Stomach (tissue), 19 donors: ENCODE measurements at places on chromosomes 6 and 20. TPM values are rescaled to one million over a fixed set of nuclear protein-coding genes. Genes with fewer than 3 reads are reported as not detected.

- no peaks in the 10 kb centered on the region for H3K27me3 ChIP-seq
- no peaks in the 10 kb centered on the region for H3K36me3 ChIP-seq
- peak; percentile 81 for DNase-seq
Measured at GRCh38 chr6:10555625-10556309, 34.6 kb downstream of the GCNT2 start.

The SEL1L2 gene
- not detected for total RNA-seq

DNA sequence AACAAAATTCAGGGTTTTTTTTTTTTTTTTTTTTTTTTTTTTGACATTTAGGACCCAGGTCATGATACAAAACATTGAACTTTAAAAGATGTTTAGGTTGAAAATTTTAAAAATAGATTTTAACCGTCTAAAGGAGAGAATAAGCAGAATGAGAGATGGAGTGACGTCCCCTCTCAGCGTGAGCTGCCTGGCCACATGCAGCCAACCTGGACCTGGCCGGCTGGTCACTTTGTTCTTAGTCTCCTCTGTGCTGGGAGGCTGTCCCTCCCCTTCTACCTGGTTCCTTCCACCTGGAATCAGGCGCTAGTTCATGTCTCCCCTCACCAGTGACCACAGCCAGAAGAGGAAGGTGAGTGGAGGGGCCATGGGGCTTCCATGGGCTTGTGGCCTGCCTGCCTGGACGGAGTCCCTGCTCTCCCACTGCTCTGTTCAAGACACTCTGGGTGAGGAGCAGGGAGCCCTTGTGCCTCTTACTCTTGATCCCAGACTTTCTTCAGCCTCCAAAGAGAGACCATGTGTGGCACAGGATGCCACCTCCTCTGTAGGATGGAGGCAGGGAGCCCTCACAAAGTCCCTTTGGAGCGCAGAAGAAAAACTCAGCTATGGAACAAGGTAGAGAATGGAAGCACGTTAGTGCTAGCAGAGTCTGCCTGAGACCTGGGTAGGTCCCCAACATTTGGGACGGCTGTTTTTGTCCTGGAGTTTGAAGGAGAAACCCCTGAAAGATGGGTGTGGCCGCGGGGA lies 31.7 kb downstream of the IRF4 start:
- no peaks in the 10 kb centered on the region for H3K4me1 ChIP-seq
- no peak for DNase-seq
- no peak overlapping the region for H3K27ac ChIP-seq

The HRH3 gene
- not detected for total RNA-seq

DNA sequence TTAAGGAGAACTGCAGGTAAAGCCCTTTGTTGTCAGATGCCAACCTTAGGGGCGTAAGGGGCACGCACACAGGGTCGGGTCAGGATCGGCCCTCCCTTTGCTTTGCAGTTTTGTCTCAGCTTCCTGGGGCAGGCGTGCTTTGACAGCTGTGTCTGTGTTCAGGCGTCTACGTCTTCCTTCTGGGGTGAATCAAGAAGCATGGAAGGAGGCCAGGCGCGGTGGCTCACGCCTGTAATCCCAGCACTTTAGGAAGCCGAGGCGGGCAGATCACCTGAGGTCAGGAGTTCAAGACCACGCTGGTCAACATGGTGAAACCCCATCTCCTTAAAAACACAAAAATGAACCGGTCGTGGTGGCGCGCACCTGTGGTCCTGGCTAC lies 1.3 kb downstream of the ZGPAT start:
- H3K4me3 ChIP-seq, result peak overlapping the region; percentile 95
- peak overlapping the region; percentile 96 for H3K27ac ChIP-seq
- no peaks in the 10 kb centered on the region for H3K27me3 ChIP-seq
- H3K4me1 ChIP-seq, result peaks cover 35% of the 10 kb centered on the region
- peaks cover 77% of the 10 kb centered on the region for H3K36me3 ChIP-seq

GRCh38 chr6:57216235-57217101 lies 5.6 kb downstream of the RAB23 start:
- no peak overlapping the region for H3K4me3 ChIP-seq
- H3K27ac ChIP-seq, result no peak overlapping the region
- no peaks in the 10 kb centered on the region for H3K36me3 ChIP-seq
- no peaks in the 10 kb centered on the region for H3K4me1 ChIP-seq
- H3K27me3 ChIP-seq, result no peaks in the 10 kb centered on the region
- peak; percentile 35 for DNase-seq

- H3K4me1 ChIP-seq, result no peaks in the 10 kb centered on the region
- H3K36me3 ChIP-seq, result no peaks in the 10 kb centered on the region
- H3K27ac ChIP-seq, result no peak overlapping the region
- no peak overlapping the region for H3K4me3 ChIP-seq
- DNase-seq, result no peak
Measured at GRCh38 chr20:8568075-8568474, 436.0 kb downstream of the PLCB1 start.

The FNDC11 gene
- total RNA-seq, result 0.55 TPM

DNA sequence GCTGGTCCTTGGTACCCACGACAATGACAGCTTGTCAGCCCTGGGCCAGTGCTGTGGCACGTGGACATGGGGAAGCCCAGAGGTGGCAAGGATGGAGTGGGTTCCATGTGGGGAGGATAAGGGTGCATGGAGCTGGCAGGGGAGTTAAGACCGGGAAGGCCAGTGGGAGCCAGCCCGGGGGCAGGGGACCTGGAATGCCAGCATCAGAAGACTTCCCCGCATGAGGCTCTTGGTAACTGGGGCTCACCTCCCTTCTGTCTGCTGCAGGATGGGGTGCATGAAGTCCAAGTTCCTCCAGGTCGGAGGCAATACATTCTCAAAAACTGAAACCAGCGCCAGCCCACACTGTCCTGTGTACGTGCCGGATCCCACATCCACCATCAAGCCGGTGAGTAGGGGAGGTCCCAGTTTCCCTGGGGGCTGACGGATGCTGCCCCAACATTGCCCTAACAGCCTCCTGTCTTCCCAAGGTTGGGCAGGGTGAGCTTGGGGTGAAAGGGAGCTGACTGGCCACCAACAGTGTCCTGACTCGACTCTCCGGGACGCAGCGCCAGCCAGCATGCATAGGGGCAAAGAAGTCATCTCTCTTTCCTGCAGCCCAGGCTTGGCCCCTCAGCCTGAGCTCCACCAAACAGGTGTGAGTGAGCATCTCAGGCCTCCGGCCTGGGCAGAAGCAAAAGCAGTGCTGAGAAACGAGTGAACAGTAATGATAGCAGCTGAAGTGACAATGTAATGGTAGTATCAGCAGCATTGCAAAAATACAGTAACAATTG lies 19.5 kb downstream of the HCK start:
- H3K4me3 ChIP-seq, result no peak overlapping the region
- no peak overlapping the region for H3K27ac ChIP-seq
- no peaks in the 10 kb centered on the region for H3K36me3 ChIP-seq
- no peak for DNase-seq
- H3K27me3 ChIP-seq, result no peaks in the 10 kb centered on the region

DNA sequence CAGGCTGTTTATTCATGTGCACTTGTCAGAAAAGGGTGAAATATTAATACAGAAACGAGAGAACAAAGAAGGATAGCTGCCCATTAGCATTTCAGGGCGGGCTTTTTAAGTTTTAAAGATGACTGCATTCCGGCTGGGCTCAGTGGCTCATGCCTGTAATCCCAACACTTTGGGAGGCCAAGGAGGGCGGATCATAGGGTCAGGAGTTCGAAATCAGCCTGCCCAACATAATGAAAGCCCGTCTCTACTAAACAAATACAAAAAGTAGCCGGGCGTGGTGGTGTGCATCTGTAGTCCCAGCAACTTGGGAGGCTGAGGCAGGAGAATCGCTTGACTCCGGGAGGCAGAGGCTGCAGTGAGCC lies 130.5 kb downstream of the HFE start:
- peak overlapping the region; percentile 48 for H3K4me3 ChIP-seq
- peaks cover 27% of the 10 kb centered on the region for H3K27me3 ChIP-seq
- DNase-seq, result peak; percentile 76

DNA sequence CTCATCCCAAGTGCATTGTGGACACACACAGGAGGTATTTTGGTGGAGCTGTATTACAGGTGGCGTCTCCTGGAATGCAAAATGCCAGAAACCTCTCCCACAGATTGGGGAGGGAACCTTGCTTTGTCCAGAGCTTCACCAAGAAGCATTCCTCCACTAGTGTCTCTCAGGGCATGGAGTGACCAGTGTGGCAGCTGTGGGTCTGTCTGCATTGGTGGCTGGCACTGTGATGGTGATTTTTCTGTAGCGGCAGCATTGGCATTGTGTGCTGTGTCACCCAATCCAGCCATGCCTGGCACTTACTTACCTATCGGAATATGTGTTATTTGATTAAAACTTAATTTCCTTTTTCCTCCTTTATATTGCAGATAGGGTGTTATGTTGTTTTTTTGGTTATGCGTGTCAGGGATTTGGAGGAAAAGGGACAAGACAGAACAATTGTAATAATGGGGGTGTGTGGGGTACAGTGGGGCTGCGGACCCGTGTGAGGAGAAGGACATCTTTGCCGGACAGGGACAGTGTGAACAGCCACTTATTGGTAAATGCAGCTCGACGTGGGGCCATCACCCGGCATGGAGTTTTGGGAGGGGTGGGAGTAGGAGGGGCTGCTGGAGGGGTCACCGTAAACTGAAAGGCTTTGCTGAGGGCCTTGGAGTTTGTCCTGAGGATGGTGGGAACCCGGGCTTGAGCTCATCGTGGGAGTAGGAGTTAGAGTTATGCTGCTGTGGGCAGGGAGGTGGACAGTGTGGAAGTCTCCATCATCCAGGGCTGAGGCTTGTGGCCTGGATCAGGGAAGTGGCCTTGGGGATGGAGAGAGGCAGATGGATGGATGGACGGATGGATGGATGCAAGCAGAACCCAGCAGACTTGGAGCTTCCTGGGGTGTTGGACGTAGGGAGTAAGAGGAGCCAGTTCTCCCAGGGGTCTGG lies 105.0 kb downstream of the SYCP2 start:
- H3K27me3 ChIP-seq, result no peaks in the 10 kb centered on the region
- H3K27ac ChIP-seq, result no peak overlapping the region
- H3K36me3 ChIP-seq, result no peaks in the 10 kb centered on the region
- H3K4me1 ChIP-seq, result no peaks in the 10 kb centered on the region
- no peak for DNase-seq
- H3K4me3 ChIP-seq, result no peak overlapping the region

DNA sequence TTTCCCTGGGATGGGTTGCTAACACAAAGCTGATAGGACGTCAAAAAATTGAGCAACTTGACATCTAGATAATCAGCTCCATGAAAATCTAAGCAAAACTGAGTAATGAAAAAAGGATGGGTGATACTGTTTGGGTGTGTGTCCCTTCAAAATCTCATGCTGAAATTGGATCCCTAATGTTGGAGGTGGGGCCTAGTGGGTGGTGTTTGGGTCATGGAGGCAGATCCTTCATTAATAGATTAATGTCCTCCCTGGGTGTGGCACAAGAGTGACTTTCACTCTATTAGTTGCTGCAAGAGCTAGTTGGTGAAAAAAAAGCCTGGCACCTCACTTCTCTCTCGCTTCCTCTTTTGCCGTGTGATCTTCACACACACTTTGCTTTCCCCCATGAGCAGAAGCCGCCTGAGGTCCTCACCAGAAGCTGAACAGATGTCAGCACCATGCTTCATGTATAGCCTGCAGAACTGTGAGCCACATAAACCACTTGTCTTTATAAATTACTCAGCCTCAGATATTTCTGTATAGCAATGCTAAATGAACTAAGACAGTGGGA lies 160.9 kb downstream of the FRK start:
- DNase-seq, result no peak
- no peak overlapping the region for H3K27ac ChIP-seq
- H3K4me1 ChIP-seq, result no peaks in the 10 kb centered on the region
- no peak overlapping the region for H3K4me3 ChIP-seq
- H3K27me3 ChIP-seq, result no peaks in the 10 kb centered on the region
- H3K36me3 ChIP-seq, result no peaks in the 10 kb centered on the region

- H3K27me3 ChIP-seq, result no peaks in the 10 kb centered on the region
- H3K27ac ChIP-seq, result no peak overlapping the region
- DNase-seq, result no peak
- H3K4me3 ChIP-seq, result no peak overlapping the region
- no peaks in the 10 kb centered on the region for H3K36me3 ChIP-seq
- H3K4me1 ChIP-seq, result no peaks in the 10 kb centered on the region
Measured at GRCh38 chr6:2719093-2719455, 31.6 kb downstream of the MYLK4 start.

GRCh38 chr6:136036601-136037000 lies 185.1 kb downstream of the PDE7B start:
- H3K27me3 ChIP-seq, result no peaks in the 10 kb centered on the region
- no peak for DNase-seq
- no peak overlapping the region for H3K4me3 ChIP-seq
- peaks cover 13% of the 10 kb centered on the region for H3K4me1 ChIP-seq
- H3K36me3 ChIP-seq, result no peaks in the 10 kb centered on the region
